D721Med (cell line): ENCODE measurements at places on chromosomes 16 and 17.

DNA sequence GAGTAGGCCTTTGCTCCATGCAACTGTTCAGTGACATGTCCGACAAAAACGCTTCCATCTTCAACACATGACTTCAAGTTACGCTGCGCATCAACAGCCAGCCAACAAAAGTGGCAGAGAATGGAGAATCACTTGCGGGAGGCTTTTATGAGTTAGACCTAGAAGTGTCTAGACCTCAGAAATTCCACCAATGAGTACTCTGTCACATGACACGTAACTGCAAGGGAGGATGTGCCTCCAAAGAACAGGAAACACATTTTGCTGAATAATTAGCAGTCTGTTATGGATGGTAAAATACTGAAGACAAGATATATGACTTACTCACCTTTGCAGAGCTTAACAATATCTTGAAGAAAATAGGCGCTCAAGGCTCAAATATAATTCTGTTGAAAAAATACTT lies 62.1 kb downstream of the MYO1D start:
- no peak for DNase-seq

- DNase-seq: no peak
Measured at GRCh38 chr17:10036511-10037061, 131.5 kb upstream of the RCVRN start.

DNA sequence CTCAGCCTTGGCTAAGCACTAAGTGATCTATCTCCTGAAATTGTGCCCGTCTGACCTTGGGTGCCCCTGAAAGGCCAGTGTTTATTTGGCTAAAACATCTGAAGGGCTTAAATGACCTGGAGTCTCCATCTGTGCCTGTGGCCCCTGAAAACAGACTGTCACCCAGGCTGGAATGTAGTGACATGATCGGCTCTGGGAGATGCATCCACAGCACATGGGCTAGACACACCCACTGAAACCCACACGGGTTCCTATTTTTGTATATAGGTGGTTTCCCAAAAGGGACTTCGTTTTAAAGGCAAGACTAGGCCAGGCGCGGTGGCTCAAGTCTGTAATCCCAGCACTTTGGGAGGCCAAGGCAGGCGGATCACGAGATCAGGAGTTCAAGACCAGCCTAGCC lies 13.5 kb downstream of the CEP295NL start:
- no peak for DNase-seq

DNA sequence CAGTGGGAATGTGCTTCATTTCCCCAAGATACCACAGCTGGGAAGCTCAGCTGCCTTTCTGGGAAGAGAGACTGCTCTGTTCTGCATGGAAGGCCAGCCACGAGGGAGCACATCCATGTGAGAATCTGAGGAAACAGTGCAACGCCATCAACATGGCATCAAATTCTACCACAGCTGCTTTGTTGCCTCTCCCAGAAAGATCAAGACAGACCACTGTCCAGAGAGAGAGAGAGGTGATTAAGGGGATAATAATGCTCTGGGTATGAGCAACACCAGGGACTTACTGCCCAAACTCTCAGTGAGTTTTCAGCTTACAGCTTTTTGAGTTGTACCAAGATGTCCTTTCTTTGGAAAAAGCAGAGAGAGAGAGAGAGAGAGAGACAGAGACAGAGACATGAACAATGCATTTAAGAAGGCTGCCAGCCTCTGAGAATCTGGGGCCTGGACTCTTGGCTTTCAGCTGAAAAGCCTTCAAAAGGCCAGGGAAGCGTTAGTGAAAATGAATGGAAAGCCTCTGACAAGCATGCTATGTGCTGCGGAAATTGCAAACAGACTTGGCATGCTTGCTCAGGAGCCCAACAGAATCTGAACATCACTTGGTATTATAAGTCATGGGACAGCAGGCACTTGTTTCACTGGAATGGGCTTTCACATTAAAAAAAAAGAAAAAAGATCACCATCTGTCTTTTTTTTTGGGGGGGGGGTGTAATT lies 223.1 kb downstream of the MAP2K6 start:
- DNase-seq: no peak

DNA sequence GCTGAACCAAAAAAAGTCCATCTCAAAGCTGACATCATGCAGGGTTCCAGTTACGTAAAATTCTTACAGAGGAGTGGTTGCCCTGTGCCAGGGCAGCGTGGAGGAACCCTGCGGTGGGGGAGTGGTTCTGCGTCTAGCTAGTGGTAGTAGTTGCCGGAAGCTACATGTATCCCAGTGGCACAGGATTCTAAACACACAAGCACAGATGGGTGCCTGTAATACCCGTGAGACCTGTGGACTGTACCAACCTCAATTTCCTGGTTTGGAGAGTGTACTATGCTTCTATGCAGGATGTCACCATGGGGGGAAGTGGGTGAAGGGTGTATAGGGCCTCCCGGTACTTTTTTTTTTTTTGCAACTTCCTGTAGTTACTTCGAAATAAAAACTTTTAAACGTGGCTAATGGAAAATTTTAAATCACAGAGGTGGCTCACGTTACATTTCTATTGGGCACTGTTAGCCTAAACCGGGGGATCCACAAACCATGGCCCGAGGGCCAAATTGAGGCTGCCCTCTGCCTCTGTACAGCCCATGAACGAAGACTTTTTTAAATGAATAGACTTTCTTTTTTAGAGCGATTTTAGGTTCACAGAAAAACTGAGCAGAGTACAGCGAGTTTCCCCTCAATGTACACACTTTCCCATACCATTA lies 38.5 kb downstream of the TBC1D16 start:
- no peak for DNase-seq

DNA sequence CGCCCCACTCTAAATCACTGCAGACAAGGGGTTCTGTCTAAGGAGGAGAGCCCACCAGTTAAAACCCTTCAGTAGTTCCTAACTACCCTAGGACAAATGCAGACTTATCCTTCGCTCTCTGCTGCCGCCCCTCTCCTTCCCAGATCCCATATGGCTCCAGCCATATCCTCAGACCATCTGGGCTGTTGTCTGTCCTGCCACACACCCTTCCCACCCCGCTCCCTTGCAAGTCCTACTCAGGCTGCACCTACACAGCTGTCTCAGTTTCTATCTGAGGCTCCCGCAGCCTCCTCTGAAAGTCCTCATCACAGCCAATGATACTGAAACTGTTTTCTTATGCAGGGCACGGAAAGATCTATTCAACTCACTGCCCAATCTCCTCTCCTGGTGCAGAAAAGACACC lies 720 bp upstream of the BCKDK start:
- DNase-seq: no peak

DNA sequence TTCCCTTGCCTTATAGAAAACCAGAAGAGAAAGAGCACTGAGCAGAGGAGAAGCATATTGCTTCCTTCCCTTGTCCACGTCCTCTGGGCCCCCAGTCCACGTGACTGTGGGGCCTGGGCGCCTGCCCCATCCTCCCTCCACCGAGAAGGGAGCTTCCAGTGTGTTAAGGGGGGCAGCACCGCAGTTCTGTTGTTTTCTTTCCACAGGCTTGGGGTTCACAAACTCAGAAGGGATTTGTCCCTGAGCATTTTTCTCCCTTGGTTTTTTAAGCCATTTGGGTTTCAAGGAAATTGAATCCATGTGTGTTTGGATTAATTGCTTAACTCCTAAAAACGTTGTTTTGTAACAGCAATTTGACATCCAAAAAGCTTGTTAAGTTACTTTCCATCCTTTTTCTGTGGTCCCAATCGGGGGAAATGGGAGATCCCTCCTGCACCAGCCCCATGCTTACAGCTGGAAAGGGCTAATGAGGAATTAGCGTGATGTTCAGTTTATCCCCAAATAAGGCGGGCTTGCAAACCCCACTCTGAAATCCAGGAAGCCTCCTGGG lies 347.5 kb upstream of the TNRC6C start:
- DNase-seq: no peak

GRCh38 chr17:57085448-57086068 lies 512 bp downstream of the AKAP1 start:
- no peak for DNase-seq

GRCh38 chr17:41777157-41777573 lies 9.3 kb downstream of the JUP start:
- DNase-seq: no peak

- no peak for DNase-seq
Measured at GRCh38 chr17:4741544-4741943, 1.8 kb upstream of the CXCL16 start.

GRCh38 chr16:16021988-16022682 lies 72.7 kb downstream of the ABCC1 start:
- no peak for DNase-seq

GRCh38 chr17:1315891-1316403 lies 36.5 kb downstream of the TRARG1 start:
- no peak for DNase-seq

DNA sequence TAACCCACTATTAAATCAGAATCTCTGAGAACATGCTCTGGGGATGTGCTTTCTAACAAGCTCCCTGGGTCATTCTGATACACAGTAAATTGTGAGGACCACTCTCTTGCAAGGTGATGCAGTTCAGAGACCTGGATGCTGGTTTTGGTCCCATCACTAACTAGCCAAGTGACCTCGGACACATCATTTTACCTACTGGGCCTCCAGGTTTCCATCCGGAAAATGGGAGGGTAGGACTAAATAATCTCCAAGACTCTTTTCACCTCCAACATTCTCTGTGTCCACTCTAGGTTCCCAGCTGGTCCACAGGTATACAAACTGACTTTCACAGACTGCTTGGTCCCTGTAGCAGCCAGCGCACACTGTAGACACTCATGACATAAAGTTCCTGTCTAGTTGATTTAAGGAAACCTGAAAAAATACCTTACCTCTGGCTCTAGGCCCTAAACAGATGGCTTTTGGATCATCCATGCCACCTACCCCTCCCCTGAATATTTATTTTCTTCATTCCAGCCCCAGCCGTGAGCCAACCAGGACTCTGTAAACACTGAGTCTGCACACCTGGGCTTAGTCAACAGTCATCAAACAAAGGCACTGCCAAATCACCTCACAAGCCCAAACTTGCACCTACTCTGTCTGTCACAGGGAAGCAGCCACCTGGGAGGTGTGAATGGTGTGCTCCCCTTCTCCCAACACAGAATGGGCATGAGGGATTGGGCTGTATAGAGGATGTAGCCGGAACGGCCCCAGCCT lies 51.3 kb upstream of the MRPS23 start:
- DNase-seq: no peak

- DNase-seq: no peak
Measured at GRCh38 chr16:85200471-85201278, 88.4 kb upstream of the CIBAR2 start.

DNA sequence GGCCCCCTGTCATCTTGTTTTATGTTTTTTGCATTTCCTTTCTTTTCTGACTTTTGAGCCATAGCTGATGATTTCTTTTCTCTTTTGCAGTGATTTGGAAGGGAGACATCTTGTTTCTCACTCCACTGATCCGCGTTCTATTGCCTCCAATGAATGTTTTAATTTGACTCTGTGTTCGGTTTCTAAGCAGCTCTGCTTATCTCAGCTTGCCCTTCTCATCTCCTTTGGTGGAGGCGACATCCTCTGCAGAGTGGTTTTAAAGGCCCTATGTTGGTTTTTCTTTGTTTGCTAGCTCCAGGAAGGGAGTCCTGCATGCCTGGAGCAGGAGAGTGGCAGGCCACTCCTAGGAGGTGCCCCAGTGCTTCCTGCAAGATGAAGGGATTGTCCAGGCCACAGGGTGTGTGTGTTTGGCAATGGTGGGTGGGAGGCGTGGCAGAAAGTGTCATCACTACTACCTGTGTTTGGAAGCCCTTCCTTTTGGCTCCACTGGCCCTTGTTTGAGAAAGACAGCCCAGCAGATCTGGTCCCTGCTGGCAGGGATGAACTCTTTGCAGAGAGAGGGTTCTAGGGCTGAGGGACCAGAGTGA lies 13.6 kb downstream of the SMPD3 start:
- DNase-seq: no peak

- DNase-seq: peak; percentile 61
Measured at GRCh38 chr17:50867363-50868139, 1.4 kb upstream of the TOB1 start.

DNA sequence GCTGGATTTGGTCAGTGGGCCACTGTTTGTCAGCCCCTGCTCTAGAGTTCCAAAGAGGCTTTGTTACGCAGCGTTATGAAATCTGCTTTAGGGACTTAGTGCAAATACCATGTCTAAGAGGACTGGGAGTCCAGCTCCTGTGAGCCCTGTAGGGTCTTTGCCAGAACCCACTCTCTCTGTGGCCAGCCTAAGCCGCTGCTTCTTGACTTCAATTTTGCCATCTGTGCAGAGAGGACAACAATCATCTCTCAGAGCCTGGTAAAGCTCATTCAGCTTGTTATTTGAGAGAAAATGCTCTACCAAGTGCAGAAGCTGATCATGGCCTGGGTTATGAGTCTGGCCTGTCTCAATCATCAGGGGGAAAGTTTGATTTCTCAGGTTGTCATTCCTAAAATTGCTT lies 17.9 kb downstream of the CA10 start:
- DNase-seq: no peak

GRCh38 chr17:4083187-4083586 lies 59.6 kb downstream of the ZZEF1 start:
- DNase-seq: no peak

GRCh38 chr16:9980981-9981380 lies 201.2 kb downstream of the GRIN2A start:
- no peak for DNase-seq

DNA sequence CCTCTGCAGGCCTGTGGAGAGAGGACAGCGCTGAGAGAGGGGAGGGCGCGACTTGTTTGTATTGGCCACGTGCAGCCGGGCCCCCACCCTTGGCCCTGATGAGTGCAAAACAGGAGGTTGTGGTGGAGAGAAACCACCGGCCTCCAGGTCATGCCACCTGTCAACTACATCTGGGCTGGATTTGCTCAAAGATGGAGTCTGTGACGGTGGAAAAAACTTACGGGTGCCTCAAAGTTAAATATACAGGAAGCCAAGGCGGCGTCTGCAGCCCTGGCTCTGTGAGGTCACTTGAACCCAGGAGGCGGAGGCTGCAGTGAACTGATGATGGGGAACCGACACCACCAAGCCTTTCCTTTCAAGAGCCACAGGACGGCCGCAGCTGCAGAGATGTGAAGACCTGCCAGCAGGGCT lies 15.7 kb downstream of the C16orf74 start:
- no peak for DNase-seq

DNA sequence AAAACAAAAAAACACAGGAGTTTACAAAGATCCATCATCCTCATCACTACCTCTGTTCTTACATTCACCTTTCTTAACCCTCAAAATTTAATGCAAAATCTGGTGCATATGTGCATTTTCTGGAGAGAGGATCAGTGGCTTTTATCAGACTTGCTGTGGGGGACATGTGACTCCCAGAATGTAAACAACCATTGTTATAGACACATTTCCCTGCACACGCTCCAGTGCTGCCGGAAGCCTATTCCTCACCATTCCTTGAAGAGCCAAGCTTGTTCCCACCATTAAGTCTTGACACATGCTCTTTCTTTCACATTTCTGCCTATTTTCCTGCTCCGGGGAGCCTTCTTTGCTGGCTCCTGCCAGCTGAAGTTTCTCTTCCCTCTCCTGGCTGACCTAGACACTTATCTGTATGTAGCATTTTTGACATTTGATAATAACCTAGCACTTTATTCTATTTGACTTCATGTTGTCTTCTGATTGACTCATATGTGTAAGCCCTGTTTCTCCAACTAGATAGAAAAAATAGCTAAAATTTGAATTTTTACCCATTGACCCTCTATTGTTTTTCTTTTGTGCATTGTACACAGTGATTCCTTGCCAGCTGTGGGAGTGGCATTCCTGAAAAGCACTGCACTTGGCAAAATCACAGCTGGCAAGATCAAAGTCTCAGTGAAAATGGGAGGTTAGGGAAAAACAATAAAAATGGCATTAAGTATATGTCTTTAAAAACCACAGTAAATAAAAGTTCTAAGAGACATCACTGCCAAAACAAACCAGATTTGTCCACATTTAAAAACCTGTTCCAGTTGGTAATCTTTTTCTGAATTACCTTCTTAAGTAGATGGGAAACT lies 76.8 kb upstream of the CIBAR2 start:
- no peak for DNase-seq

GRCh38 chr17:29836643-29837042 lies 93.4 kb downstream of the SSH2 start:
- DNase-seq: no peak
